ENCODE measurements at places on chromosomes 2 and 18.
A peak's percentile ranks its signal among the peaks of the same experiment; 100 is the strongest.

- DNase-seq: no peak
Measured at GRCh38 chr2:238894226-238894949, 46.5 kb downstream of the TWIST2 start.

GRCh38 chr18:32042337-32042736 is 23.7 kb downstream of the RNF125 start:
- no peak for DNase-seq

DNA sequence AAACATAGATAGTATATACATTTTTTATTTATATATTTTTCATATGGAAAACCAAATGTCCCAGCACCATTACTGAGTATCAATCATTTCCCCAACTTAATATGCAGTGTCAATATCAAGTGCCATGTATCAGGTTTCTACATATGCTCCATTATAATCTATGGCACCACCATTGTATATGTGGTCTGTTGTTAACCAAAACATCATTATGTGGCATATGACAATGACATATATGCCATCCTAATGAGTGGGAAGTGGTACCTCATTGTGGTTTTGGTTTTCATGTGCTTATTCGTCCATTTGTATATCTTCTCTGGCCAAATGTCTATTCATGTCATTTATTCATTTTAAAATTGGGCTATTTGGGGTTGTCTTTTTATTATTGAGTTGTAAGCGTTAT is 9.2 kb downstream of the PTPN18 start:
- no peak for DNase-seq

DNA sequence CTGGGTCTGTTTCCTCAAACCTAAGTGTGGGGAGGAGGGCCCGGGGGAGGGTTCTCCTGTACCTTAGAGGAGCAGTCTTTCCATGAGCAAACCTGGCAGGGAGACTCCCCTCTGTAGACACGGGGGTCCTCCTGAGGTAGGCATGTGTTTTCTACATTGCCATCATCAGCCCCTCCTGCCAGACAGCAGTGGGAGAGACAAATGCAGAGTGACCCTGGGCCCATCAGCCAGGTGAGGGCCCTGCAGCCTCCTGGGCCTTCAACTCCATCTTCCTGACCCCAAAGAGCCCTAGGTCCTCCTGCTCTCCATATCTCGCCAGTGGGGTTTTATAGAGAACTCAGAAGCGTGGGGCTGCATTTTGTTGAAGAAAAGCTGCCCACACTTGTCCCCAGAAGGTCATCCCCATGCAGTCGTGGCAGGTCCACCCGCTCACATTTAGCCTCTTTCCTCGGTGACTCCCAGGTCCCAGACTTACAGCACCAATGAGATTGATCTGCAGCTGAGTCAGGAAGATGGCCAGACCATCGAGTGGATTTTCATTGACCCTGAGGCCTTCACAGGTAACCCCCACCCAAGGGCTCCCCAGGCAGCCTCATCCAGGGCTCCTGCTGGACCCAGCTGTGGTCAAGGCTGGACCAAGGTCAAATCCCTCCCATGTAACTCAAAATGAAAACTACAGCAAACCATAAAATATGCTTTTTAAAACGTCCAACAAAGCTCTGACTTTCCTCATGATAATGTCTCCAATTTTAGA is 2.6 kb downstream of the CHRNG start:
- DNase-seq: no peak

DNA sequence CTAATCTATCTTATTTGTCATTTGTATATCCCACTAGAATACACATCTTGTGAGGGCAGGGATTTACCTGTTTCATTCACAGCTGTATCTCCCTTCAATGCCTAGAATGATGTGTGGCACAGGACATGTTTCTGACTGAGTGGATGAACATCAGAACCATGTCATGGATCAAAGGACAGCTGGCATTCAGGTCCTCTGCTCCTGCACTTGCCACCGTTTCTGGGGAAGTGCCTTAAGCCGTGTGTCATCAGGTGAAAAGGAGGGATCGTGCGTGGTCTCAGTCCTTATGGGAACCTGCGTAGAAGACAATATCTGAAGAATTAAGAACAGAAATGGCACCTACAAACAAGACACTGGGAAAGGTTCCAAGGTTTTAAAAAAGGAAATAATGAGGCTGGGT is 206.1 kb upstream of the GATA6 start:
- DNase-seq: no peak

GRCh38 chr2:178202927-178203326 is 8.6 kb downstream of the OSBPL6 start:
- no peak for DNase-seq

DNA sequence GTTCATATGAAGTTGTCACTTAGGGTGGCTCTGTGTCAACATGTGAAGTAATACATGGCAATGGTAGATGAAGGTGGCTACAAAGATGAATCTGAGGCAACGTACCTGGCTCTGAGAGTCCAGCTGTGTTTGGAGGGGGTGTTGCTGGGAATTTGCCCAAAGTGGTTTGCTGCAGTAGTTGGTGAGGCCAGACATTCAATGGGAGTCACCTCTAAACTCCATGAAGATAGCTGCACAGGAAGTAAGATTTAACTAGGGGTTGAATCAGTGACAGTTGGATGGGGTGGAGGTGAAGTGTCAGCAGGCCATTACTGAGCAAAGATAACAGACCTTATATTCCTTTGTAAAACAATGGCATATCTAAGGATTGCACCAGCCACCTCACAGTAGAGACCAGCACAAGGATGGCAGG is 71.8 kb downstream of the NUP35 start:
- DNase-seq: no peak

DNA sequence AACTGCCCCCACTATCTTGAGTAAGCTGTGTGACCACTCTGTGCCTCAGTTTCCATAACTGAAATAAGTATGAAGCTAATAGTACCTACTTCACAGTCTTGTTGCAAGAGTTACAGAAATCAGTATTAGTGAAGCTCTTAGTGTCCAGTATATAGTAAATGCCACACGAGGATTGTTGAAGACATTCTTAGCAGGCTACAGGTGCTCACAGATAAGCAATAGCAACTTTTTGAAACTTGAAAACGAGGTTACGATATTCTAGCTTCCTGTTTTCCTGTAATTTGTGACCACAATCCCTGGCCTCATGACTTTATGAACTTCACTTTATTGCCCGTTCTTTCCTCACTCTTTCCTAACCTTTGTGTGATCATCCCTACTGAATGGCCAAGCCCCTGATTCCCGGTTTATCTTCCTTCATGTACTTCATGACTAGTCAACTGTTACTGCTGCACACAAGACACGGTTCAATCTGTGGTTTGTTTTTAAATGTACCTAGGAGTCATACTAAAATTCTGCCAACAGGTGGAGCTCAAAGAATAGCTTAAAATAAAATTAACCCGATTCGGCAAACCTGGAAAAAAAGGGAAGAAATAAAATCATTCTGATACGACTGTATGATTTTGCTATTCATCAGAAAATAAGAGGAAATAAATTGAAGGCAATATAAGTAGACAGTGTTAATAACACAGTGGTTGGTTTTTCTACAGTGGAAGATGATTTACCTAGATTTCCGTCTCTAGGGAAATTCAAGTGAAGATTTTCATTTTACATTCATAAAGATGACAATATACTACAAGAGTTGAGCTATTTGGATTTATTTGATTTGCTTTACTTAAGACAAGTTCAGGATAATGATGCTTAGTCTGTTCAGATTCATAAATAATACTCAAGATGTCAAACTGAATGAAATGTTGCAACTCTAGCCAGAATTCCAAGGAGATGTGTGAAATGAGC is 38.1 kb upstream of the STAT1 start:
- no peak for DNase-seq

- no peak for DNase-seq
Measured at GRCh38 chr2:61995515-61995914, 90.0 kb downstream of the COMMD1 start.

DNA sequence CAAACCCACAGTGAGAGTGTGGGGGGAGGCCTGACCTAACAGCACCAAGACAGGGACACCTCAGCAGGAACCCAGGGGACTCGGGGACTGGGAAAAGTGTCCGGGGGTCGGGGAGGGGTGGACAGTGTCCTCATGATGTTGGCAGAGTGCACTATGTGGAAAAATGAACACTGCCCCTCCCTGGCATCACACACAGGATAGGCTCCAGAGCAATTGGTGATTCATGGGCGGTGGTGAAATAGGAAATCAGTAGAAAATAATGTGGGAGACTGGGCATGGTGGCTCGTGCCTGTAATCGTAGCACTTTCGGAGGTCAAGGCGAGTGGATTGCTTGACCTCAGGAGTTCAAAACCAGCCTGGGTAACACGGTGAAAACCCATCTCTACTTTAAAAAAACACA is 3.6 kb upstream of the ANO7 start:
- DNase-seq: no peak

DNA sequence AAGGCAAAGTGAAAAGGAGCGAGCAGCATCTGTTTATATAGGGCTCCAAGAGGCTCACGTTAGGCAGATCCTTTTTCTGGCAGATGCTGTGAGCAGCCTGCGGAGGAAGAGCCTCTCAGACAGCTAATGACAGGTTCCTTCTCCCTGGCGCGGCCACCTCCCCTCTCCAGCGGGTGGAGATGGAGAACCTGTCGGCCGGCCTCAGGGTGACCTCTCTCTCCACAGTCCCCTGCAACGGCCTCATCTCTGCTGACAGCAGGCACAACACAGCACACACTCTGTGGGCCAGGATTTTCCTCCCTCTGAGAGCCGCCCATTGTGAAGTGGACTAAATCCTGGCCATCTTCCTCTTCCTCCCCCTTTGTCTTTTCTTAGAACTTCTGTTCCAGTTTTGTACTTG is 119.8 kb downstream of the PRKCE start:
- DNase-seq: no peak

GRCh38 chr2:233856184-233856583 is 1.8 kb upstream of the HJURP start:
- no peak for DNase-seq

- no peak for DNase-seq
Measured at GRCh38 chr2:205462681-205463345, 219.5 kb upstream of the NRP2 start.

DNA sequence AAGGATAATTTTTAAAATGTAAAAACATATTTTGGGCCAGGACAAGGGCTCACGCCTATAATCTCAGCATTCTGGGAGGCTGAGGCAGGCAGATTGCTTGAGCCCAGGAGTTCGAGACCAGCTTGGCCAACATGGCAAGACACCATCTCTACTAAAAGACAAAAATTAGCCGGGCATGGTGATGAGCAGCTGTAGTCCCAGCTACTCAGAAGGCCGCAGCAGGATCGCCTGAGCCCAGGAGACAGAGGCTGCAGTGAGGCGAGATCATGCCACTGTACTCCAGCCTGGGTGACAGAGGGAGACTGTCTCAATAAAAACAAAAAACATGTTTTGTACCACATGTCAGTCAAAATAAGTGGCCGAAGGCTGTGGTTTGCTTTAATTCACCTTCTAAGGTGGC is 122.5 kb downstream of the HDAC4 start:
- no peak for DNase-seq

DNA sequence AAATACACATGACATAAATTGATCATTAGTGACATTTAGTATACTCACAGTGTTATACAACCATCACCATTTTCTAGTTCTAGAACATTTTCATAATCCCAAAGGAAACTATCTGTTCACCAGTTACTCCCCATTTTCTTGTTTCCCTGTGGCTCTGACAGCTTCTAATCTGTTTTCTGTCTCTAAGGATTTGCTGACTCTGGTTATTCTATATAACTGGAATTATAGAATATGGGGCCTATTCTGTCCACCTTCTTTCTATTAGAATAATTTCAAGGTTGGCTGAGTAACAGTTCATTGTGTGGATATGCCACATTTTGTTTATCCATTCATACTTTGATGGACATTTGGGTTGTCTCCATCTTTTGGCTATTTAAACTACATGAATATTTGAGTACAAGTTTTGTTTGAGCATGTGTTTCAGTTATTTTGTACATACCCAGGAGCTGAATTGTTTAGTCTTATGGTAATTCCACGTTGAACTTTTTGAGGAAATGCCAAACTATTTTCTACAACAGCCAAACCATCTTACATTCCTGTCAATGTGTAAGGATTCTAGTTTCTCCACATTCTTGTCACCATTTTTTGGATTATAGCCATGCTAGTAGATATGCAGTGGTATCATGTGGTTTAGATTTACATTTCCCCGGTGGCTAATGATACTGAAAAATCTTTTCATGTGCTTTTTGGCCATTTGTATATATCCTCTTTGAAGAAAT is 20.5 kb downstream of the KIAA1328 start:
- peak; percentile 65 for DNase-seq

DNA sequence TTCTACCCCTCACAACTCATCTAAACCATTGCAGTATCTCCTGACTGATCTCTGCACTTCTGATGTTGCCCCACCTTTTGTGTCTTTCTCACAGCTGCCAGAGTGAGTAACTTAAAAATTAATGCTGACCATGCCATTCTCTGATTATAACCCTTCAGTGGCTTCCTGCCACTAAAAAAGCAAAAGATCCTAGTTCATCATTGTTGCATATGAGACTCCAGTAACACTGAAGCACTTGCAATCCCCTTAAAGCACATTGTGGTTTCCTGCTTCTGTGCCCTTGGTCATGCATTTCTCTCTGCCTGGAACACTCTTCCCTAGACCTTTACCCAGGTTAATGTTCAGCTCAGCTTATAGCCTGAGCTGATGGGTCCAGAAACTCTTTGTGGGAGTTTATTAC is 95.1 kb upstream of the WDSUB1 start:
- no peak for DNase-seq

- no peak for DNase-seq
Measured at GRCh38 chr2:91477731-91478672, 2786.5 kb downstream of the RPIA start.

DNA sequence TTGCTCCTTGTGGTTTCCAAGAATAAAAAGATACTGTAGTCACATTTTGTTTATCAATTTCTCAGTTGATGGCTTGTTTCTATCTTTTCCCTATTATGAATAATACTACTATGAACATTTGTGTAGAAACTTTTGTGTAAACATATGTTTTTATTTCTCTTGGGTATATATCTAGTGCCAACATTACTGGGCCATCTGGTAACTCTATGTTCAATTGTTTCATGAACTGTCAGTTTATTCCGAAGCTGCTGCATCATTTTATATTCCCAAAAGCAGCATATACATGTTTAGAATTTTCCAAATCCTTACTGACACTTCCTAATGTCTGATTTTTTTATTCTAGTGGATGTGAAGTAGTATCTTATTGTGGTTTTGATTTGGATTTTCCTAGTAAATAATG is 737.6 kb upstream of the TMEFF2 start:
- DNase-seq: no peak

- DNase-seq: peak; percentile 61
Measured at GRCh38 chr2:231104115-231104713, 20.6 kb downstream of the HTR2B start.

DNA sequence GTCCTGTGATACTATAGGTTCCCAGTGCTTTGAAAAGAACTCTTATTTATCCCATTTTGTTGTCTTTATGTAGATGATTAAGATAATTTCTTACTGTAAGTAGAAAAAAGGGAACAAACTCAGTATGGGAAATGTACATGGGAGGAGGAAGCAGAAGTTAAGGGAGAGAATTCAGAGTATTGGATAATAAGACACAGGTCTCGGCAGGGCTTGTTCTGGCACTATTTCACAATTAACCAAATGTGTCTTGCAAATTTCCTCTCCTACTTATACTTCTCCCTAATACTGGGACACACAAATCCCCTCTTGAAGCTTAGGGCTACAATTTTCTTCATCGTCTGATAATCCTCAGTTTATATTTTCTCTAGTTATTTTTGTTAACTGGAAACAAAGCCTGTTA is 744.0 kb downstream of the ADCYAP1 start:
- no peak for DNase-seq

All from fibroblast of the conjunctiva (primary cell).